ENCODE measurements at places on chromosomes 11 and 22. TPM values are rescaled to one million over a fixed set of nuclear protein-coding genes. Genes with fewer than 3 reads are reported as not detected.

Gene ARHGAP20
- total RNA-seq = 20.0 TPM

Gene MIOX
- not detected for total RNA-seq

Gene MMP1
- 13.2 TPM for total RNA-seq

Gene OR52E8
- not detected for total RNA-seq

Gene POTEH
- not detected for total RNA-seq
